AG08395 (cell line): ENCODE measurements at places on chromosomes 6 and 20.

DNA sequence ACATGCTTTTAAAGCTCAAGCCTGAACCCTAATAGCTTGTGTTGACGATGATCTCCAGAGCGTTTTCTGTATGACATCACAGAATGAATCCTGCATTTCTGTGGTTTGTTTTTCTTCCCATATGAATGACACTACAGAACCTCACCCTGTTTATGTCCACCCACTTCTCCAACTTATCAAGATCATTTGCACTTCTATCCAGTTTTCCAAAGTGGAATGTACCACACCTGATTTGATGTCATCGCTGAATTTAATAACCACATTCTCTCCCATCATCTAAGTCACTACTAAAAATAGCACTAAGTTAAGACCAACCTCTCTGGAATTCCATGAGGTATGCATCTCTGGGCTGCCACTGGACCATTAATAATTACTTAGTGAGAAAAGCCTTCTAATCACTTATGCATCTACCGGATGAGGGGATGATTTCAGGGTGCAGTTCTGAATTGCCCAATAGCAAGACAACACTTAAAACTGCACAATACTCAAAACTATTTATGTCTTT is 33.3 kb upstream of the CITED2 start:
- peak; percentile 85 for DNase-seq

GRCh38 chr6:139475241-139475640 is 100.8 kb upstream of the CITED2 start:
- no peak for DNase-seq

DNA sequence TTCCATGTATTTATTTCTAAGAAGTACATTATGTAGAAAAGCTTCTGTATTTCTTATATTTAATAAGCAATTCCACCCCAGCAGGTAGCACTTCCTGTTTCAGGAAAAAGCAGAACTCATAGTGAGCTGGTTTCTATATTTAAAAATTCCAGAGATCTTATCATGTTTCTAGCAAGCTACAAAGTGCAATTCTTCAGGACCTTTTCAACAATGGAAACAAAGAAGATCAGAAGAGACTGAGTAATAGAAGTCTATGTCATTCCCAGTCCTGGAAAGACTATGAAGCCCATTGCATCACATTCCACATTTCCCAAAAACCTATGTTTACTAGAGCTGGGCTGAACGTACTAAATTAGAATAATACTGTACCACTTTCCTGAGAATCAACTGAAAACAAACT is 302.6 kb upstream of the NRSN1 start:
- no peak for DNase-seq

DNA sequence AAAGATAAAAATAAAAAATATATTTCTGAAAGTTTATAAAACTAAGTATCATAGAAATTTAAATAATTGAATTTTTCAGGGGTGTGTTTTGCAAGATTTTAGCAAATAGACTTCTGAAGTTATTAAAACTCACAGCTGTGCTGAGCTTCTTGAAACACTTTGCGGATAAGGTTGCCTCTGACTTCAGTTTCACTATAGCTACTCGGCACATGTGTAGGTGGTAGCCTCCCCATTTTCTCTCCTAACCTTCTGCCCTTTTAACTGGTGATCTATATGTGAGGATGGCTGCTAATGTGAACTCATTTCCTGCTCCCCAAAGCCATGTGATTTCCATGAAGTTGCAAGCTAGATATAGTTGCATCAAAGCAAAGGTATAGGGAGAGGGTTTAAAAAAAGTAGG is 129.3 kb upstream of the STMND1 start:
- DNase-seq: no peak

- DNase-seq: no peak
Observed at GRCh38 chr6:2658788-2659187, 91.9 kb downstream of the MYLK4 start.

GRCh38 chr6:67237277-67237676 is 1397.8 kb upstream of the ADGRB3 start:
- no peak for DNase-seq
